ENCODE measurements at places on chromosomes 3 and 15. TPM values are rescaled to one million over a fixed set of nuclear protein-coding genes. Genes with fewer than 3 reads are reported as not detected.

Gene MINDY2
- 6.1 TPM for total RNA-seq

Gene C3orf85
- total RNA-seq: not detected

Gene GADL1
- not detected for total RNA-seq

Gene MON1A
- 7.6 TPM for total RNA-seq

Gene CORO2B
- not detected for total RNA-seq

Gene GOLGA8G
- total RNA-seq: 0.25 TPM

Gene SOX14
- not detected for total RNA-seq

Gene ACTRT3
- total RNA-seq: 2.2 TPM

Gene CAMKV
- not detected for total RNA-seq

Gene GMNC
- total RNA-seq: not detected

Gene FSIP1
- total RNA-seq: 0.79 TPM

Gene ANKRD63
- total RNA-seq: 11.4 TPM

Gene SLC7A14
- not detected for total RNA-seq

Gene SLC24A5
- total RNA-seq: not detected

- no peak for DNase-seq
These were observed 140.2 kb downstream of the TPRA1 start for GRCh38 chr3:127450331-127450730.

DNA sequence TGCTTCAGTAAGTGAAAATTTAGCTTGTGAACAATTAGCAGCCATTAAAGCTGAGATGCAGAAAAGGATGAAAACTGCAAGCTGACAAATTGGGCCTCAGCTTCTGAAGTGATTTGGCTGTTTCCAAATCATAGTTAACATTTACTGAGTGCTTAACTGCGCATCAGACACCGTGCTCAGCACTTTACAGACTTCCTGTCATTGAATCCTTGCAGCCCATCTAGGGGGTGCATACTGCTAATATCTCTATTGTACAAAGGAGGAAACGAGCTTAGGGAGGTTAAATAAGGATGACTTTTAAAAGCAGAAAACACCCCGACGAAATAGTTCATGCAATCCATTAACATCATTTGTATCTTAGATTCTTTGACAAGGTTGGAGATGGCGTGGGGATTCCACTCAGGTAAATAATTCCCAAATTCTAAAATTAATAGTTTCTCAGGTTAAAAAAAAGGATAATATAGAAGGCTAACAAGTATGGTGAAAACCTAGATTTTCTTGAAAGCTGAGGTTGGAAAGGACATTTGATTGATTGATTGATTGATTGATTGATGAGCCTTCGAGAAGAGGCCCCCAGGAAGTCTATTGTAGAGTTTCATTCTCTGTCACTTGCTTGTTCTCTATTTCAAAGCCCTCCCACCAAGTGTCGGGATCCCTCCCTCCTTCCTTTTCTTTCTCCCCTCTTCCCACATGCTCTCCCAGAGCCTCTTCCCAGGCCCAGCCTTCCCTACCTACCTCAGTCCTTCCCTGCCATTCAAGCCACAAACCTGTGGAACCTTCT, 23.5 kb upstream of the EPHB3 start:
- DNase-seq: no peak

- DNase-seq: no peak
These were observed 107.5 kb upstream of the ARHGEF26 start for GRCh38 chr3:154013736-154014135.

GRCh38 chr3:169280010-169280585, 383.4 kb downstream of the MECOM start:
- no peak for DNase-seq

GRCh38 chr3:64555351-64555750, 132.4 kb downstream of the ADAMTS9 start:
- no peak for DNase-seq

- no peak for DNase-seq
These were observed 60.3 kb upstream of the PDZRN3 start for GRCh38 chr3:73685061-73685460.

GRCh38 chr3:22115581-22115980, 364.6 kb upstream of the ZNF385D start:
- DNase-seq: no peak

GRCh38 chr3:157166115-157166514, 6.2 kb upstream of the CCNL1 start:
- DNase-seq: no peak

DNA sequence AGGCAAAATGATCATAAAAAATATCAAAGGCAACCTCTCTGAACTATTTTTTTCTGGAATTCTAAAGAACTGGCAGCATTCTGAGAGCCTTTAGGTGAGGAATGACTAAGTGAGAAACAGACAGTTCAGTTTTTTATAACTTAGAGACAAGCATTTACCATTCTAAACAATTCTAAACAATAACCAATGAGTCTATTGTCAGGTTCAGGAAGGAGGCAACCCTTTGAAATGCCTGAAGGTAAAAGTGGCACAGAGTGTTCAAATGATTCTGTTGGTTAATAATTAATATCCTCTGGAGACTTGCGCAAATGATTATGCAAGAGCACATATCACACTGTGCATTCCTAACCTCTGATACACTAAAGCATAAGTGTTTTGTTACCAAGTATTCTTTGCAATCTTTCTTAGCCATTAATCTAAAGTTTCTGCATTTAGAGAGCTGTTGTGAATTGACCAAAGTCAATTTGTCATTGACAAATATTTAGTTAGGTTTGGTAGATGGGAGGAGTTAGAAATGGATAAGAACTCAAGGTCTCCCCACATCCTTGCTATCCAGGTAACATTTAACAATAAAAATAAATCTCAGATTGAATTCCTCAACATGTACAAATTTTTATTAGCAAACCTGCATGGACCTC, 9.2 kb upstream of the TGFBR2 start:
- no peak for DNase-seq

DNA sequence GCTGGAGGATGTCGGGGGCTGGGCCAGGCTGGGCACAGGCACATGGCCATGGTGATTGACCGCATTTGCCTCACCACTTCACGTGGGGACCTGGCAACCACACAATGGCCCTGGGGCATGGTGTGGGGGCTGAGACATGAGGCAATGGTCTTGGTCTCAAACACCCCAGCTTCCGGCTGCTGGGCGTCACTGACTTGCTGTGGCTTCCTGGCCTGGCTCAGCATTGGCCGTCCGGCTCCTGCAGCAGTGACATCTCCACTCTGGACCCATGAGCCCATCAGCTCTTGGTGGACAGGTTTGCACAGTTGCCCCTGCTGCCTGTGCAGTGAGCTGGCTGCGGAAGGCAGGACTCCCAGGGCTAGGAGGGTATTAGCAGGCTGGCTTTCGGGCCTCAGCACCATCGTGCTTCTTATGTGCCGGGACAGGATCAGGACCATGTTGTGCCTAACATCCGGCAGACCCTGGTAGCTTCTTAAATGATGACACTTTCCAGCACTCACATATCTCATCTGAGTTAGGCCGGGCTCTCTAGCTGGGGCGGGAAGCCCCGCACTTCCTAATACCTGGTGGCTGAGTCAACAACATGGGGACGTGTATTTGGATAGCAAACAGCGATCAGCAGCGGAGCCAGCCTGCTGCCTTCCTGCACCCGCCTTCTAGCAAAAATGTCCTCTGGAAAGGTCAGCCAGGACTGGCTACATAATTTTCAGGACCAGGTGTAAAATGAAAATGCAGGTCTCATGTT, 34.1 kb downstream of the ZNF710 start:
- no peak for DNase-seq

DNA sequence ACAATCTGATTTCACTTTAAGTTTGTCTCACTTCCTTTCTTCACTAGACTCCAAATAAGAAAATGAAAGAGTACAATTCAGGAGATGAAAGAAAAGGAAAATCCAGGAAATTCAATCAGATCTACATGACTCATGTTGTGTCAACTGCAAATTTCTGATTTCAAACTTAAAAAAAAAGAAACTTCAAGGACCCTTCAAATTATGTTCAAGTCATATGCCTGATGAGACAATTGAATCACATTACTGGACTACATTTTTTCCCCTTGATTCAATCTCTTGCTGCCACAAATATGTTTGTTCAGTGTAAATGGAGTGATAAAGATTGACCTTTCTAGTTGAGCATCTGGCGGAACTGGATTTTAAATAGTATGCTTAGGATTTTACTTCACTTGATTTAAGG, 37.4 kb downstream of the FRMD5 start:
- DNase-seq: peak; percentile 94

GRCh38 chr3:126355777-126356372, 1.3 kb downstream of the KLF15 start:
- DNase-seq: peak; percentile 58

DNA sequence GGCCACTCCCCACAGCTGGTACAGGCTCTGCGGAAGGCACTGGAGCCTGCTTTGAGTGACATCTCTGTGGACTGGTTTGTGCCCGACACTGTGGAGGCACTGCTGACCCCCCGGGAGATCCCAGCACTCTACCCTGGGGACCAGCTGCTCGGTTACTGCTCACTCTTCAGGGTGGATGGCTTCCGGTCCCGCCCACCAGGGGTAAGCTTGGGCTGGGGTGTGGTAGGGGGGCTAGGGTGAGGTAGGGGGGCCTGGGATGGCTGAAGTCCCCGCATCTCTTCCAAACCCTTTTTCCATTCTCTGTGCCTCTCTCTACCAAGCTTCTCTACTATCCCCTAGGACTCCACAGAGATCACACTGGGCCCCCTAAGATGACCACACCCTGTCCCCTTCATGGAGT, 7.8 kb downstream of the VWA5B2 start:
- no peak for DNase-seq

GRCh38 chr3:120399372-120399771, 50.2 kb upstream of the LRRC58 start:
- DNase-seq: no peak

DNA sequence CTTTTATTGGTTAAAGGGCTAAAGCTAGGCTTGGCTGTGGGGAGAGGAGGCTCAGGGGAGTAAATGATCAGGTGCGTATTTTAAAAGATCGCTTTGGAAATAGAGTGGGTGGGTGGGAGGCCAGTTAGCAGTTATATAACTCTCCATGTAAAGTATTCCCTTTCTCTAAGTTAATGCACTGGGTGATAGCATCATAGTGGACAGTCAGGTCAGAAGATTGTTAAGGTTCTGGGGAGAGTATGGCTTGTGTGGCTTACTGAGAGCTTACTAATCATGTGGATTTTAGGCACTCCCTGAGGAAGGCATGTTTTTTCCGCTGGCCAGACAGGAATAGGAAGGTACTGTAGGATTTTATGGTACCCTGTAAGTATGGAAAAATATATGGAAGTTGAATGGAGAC, 6.3 kb upstream of the EIF3J start:
- no peak for DNase-seq

DNA sequence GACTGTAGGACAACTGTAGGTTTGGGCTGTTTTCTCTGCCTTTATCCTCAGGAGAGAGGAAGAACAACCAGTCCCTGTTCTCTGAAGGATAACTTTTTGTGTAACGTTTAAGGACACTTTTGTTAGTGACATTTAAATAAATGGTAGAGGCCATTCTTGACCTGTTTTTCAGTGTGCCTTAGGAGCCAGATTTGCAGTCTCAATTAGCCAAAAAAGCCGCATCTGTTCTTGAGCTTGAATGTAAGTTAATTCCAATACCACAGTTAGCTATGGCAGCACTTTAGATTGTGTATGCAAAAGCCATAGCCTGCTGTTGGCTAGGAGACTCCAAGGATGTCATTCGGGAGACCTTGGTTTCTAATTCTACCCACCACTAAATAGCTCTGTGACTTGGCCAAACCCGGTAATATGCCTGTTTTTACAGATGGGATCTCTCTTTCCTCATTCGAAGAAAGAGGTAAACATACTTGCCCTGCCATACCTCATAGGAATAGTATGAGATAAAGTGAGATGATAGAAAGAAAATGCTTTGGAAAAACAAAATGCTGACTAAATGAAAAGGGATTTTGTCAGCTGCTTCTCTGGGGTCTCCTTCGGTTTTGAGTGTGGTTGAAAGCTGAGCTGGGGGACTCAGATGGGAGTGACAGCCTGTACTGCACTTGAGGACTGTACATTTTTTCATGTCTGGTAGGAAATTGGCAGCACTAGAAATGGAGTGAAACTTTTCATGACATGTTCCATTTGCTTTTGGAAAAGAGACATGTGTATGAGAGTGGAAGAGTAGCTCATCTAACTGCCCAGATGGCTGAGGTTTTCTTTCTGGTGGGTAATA, 57.3 kb upstream of the ROPN1 start:
- no peak for DNase-seq

DNA sequence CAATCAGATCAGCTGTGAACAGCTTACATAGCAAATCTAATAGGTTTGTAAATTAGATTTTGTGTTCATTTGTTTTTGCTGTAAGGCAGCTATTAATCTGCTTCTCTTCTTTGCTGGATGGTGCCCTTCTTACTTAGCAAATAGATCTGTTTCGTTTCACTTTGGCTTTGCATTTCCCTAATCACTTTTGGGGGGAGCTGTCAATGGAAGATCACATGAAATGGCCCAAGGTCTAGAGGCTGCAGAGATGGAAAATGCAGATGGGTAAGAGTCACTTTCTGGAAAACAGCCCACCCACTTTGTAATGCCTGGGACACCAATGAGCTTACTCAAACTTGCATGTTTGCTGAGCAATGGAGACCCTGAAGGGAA, 36.4 kb downstream of the ST8SIA2 start:
- DNase-seq: peak; percentile 26

- DNase-seq: no peak
These were observed 22.6 kb downstream of the GUCA1C start for GRCh38 chr3:108931035-108931434.

GRCh38 chr15:35126236-35126635, 41.1 kb upstream of the NANOGP8 start:
- no peak for DNase-seq

DNA sequence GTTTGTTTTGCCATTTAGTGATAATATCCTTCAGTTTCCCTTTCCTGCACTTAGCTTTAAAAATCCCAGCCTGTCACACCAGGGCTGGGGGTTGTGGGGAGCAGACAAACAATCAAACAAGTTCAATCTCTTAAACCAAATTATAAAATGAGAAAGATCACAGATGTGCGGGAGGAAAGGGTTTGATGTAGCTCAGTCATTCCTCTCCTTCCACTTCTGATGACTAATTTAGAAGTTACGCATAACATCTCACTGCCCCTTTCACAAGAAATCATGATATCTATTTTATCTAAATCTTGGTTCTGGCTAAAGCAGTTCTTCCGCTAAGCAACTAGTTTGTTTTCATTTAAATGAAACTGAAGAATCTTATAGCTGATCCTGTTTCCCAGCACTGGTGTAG, 34.1 kb upstream of the ATG7 start:
- peak; percentile 46 for DNase-seq

- DNase-seq: no peak
These were observed 380.0 kb downstream of the PDCD6IP start for GRCh38 chr3:34178415-34178814.
